Activated naive CD4-positive, alpha-beta T cell treated with anti-CD3 and anti-CD28 coated beads, Interleukin-2, amount 50 U/mL, for 16 hours (primary cell): ENCODE measurements at places on chromosomes 12 and 14.

DNA sequence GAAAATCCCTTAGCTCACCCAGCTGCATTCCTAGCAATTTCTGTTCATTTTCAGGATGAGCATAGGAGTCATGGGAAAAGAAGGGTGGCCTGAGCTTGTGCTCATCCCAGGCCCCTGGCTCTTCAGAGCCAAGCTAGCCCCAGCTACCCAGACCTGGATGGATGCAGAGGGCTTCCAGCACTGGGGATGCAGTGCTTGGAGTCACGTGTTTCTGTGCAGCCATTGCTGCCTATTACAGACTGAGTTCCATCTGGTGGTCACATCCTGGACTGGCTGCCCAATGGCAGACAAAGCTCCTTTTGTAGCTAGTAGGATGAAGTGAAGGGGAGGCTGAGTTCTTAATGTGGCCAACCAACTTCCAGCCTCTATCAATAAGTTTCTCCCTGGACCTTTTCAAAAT, 54.2 kb upstream of the JDP2 start:
- no peak for DNase-seq

- DNase-seq = no peak
These were observed 36.3 kb upstream of the OAS1 start for GRCh38 chr12:112870267-112870980.

DNA sequence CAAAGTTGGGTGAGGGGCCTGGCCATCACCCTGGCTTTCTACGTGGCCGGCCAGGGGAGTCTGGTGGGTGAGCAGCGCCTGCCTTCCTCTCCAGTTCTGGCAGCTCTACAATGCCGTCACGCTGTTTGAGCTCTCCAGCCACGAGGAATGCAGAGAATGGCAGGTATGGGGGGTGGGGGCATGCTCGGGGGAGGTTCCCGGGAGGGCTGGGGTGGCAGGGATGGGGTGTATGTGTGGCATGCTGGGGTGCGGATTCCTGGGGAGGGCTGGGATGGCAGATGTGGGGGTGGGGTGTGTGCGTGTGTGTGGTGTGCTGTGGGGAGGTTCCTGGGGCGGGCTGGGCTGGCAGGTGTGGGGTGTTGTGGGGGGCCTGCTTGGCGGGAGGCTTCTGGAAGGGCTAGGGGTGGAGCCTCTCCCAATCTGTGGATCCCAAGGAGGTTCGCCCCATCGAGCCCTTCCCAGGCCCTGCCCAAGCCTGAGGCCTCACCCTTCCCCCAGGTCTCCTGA, 18.5 kb downstream of the RHOF start:
- DNase-seq = no peak

DNA sequence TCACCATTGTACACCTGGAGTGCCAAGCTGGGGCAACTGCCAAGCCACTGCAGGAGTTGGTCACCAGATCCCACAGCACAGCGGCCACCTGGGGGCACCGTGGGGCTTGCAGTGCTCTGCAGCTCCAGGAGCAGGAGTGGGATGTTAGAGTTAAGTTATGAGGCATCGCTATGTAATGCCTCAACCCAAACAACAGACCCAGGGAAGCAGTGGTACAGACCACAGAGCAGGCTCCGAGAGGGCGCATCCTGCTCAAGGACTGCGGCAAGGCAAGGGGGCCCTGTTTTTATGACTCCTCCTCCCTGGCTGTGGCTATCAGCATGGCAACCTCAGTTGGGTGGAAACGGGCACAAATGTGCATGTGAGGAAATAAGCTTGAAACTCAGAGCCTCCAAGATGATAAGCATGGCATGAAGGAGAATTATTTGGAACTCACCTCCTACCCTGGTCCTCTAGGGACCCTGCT, 63.1 kb downstream of the ARL6IP4 start:
- peak; percentile 79 for DNase-seq

- no peak for DNase-seq
These were observed 13.4 kb upstream of the SLC38A4 start for GRCh38 chr12:46839232-46839631.

DNA sequence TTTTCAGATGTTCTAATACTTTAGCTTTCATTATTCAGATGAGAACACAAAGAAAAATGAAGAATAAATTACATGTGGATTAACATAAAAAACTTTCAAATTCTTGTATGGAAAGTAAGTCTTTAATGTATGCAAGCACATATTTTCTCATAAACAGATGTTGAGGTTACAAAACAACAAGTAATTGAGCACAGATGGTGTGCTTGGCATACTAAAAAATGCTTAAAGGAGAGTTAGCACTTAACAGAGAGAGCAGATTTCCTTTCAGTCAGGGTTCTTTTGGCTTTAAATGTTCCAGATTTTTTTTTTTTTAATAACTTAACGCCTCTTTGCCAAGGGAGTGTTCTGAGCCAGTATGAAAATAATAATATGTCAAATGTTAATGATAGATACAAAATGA, 96.0 kb downstream of the RASSF9 start:
- DNase-seq = no peak

DNA sequence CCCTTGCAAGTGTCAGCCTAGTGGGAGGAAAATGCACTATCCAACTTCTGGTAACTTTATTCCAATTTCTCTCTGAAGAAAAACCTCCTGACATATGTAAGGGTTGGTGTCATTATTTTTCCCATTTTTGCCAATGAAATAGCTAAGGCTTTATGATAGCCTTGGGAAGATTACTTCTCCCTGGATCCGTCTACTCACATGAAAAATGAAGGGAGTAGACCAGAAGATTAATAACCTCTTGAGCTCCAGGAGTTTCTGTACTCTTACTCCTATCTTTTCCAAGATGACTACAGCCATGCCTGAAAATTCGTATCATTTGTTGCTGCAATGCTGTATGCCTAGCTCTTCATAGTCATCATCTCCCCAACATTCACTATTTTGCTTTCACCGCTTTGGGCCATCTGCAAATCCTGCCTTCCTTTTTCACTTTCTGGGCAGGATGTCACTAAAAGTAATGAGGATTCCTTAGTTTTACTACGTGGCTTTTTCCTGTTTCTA, 18.8 kb downstream of the TC2N start:
- DNase-seq = no peak

DNA sequence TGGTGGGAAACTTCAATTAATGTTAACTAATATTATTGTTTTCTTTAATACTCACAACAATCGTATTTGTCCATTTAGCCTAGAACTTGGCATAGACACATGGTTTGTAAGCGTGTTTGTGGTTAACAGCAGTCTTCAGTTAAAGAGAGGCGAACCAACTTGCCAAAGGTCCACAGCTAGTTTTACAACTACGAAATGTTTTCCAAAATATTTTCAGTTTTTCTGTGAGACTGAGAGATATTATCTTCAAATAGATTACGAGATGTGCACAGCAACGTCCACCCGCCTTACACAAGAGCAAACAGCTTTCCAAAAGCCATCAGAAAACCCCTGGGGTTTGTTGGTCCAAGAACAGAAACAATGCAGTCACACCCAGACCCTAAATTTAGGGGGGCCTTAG, 58.6 kb upstream of the RASSF3 start:
- DNase-seq = no peak
